ENCODE measurements at places on chromosomes 11 and 22.

- peak; percentile 9 for DNase-seq
Observed at GRCh38 chr11:34356913-34357700, 703 bp downstream of the ABTB2 start.

DNA sequence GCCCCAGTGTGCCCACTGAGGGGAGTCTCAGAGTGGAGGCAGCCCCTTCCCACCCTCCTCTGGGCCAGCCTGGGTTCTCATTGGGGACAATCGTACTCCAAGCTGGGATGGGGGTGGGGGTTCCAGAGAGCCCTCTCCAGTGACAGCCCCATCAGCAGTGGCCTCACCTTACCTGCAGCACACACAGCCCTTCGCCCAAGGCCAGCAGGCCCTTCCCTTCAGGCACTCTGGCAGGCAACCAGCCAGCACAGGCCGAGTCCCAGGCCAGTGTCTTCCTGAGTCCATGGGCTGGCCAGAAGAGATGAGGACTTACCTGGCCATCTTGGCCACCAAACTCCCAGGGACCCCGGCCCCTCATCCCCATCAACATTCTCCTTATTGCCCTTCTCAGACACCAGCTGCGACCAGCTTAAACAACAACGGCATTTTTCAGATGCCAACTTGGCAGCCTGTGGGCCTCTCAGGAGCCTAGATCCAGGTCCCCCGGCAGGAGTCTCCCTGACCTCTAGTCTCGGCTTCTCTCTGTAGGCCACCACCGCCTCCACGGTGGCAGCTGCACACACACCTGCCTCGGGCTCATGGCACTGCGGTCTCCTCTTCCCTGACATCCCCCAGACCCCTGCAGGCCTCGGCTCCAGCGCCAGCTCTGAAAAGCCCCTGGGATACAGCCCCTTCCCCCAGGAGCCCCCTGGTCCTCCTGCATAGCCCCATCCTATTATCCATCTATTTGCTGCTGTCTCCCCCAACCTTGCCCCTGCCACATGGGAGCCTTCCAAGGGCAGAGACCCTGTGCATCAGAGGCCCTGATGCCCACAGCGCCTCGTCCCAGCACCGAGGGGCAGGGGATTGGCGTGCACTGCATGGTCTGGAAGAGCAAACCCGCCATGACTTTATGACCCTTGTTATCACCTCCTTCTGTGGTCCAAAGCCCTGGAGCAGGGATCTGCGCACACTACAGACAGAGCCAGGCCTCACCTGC, 111.2 kb upstream of the FGF3 start:
- DNase-seq, result no peak

DNA sequence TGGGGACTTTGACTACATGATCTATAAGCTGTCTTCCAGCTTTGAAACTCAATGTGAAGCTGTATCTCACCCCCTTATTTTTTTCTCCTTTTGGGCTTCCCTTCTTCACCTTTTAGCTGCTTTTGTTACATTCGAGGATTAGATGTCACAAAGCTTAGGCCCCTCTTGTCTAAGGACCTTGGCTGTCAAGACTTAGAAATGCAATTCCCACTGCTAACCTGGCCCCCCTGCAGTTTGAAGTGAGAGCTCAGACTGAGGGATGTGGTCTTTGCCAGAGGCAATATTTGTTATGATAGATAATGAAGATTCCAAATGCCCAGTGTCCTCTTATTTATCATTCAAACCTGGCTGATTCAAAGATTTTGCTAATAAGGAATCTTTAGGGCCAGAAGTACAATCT, 128.3 kb downstream of the ARL14EP start:
- DNase-seq, result no peak

GRCh38 chr11:112348480-112349029, 87.9 kb upstream of the PLET1 start:
- no peak for DNase-seq

- no peak for DNase-seq
Observed at GRCh38 chr22:16954060-16954403, 54.0 kb downstream of the GAB4 start.

DNA sequence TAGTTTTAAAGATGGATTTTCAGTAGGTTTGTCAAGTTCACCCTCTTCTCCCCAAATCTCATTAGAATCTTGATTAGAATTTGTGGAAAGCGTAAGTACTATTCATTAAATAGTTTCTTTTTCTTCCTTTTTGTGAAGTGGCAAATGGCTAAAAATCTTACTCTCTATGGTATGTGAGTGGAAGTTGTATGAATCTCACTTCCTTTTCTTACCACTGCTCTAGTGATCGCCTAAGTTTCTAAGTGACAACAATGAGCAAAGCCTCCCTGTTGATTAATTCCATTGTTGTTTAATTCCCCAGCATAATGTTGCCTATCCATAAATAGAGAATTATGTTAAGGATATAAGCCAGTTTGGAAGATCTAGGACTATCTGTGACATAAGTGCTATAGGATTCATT, 82.7 kb downstream of the PGR start:
- no peak for DNase-seq

DNA sequence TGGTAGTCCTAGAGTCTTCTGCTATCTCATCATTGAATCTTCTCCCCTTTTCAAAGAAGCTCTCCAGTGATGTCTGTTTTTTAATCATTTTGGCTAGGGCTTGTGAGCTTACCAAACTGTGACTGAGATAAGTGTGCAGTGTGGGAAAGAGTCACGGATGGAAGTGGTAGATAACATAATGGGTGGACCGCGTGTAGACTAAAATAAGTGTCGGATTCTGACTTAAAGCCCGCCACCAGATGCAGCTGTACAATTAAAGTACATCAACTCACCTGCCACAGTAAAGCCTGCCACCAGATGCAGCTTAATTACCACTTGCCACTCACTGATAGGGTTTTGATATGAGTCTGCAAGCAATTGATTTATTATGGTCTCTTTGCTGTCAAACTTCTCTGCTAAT, 581.5 kb downstream of the LRRC4C start:
- no peak for DNase-seq

DNA sequence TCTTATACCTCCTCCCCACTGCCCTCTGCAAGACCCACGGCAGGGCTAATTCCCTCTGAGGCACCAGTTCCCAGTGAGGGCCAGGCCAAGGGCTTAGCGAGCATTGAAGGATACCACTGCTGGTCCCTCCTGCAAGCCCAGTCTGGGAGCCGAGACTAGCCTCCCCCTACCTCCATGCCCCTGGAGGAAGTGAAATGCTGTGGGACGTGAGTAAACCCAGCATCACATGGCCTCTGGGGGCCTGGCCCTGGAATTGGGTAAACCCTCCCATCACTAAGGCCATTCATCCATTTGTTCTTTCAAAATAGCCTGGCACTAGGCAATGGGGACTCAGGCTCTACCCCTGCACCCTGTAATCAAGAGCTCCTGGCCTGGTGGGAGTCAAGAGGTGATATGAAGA, 24.7 kb downstream of the ARAP1 start:
- no peak for DNase-seq

- no peak for DNase-seq
Observed at GRCh38 chr11:62324731-62325556, 12.3 kb upstream of the ASRGL1 start.

DNA sequence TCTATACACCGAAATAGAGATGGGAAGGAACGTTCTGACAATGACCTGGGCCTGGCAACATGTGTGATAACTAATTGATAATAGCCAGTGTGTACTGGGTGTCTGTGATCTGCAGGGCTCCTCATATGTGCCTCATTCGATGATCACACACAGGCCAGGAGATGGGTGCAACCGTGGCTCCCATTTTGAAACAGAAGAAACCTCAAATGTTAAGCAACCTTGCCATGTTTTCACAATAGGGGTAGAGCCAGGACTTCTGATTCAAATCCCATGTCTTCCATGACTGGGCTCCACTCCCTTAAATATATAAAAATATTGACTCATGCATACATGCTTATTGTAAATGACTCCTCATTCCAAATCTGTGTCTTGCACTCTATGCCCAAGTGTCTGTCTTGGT, 11.1 kb downstream of the APOL3 start:
- DNase-seq, result no peak

GRCh38 chr22:39426380-39427043, 26.9 kb downstream of the TAB1 start:
- DNase-seq, result no peak

GRCh38 chr11:12789054-12789453, 114.8 kb downstream of the TEAD1 start:
- DNase-seq, result no peak

- no peak for DNase-seq
Observed at GRCh38 chr11:121254756-121255155, 37.8 kb upstream of the SC5D start.

DNA sequence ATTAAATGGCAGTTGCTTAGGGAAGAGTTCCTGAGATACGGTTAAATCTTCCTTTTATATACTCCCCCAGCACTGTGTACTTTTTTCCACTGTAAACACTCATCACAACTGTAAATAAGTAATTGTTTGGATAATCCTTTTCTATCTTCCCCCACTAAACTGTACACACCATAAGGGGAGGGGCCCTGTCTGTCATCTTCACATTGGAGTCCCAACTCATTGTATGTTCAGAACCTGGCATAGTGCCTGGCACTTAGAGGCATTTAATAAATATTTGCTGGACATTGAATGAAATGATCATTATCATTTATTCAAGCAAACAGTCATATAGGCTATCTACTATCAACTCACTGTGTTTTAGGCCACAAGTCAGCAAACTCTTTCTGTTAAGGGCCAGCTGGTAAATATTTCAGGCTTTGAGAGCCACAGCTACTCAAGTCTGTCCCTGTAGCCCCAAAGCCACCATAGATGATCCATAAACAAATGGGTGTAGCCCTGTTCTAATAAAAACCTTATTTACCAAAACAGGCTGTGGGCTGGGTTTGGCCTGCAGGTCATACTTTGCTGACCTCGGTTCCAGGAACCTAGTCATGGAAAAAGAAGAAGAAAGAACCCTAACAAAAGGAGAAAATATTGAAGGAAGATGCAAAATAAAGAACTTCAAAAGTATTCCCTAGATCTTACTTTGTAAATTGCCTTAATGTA, 70.0 kb downstream of the AMOTL1 start:
- no peak for DNase-seq

DNA sequence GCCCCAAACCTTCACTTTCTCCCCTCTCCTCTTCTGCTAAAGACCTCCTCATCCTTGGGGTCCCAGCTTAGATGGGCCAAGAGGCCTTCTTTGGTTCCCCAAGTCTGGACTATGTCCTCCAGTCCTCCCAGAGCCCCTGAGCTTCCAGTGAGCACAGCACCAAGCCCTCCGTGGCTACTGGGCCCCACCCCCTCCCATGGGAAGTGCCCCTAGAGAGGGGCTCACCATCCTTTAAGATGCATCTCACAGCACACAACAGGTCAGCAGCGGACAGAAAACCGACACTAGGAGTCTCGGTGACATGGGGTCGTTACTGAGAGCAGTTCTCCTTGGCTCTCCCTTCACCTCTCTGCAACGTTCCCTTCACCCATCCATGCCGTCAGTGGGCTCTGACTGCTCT, 2.7 kb downstream of the LRRC32 start:
- no peak for DNase-seq

- DNase-seq, result no peak
Observed at GRCh38 chr22:28394513-28395110, 285.0 kb downstream of the TTC28 start.

- no peak for DNase-seq
Observed at GRCh38 chr11:4482445-4482844, at the start of gene OR52K1. Gene OR52K1, plus strand, starts transcription at chr11:4482646. Its CDS starts 6,255 bp downstream, at chr11:4488901.

GRCh38 chr11:1871531-1871930, 18.6 kb downstream of the LSP1 start:
- DNase-seq, result no peak

GRCh38 chr11:125603207-125603606, 10.6 kb downstream of the STT3A start:
- DNase-seq, result no peak

DNA sequence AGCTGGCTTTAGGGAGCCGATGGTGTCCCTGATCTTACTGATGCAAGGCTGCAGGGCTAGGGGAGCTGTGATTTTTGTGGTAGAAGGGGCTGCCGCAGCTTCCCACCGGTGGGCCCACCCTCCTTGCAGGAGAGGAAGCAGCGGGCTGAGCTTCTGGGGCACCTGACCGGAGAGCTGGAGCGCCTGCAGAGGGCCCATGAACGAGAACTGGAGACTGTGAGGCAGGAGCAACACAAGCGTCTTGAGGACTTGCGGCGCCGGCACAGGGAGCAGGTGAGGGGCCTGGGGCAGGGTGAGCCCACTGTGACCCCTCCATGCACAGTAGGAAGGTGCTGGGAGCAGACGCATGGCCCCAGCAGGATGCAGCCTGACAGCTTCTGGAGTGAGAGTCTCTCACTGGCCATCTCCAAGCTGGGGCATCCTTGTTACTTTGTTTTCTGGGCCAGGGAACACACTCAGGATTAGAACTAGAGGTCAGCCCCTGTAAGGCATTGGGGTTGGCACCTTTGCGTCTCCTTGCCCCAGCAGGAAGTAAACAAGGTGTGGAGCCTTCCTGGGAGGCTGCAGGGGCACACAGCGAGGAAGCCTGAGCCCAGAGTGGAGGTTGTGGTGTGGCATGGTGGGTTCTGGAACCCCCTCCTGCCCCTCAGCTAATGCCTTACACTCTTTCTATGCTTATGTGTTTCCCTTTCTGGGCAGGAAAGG, 66.7 kb downstream of the CEP164 start:
- no peak for DNase-seq

- no peak for DNase-seq
Observed at GRCh38 chr11:17382046-17382728, 6.3 kb downstream of the KCNJ11 start.

DNA sequence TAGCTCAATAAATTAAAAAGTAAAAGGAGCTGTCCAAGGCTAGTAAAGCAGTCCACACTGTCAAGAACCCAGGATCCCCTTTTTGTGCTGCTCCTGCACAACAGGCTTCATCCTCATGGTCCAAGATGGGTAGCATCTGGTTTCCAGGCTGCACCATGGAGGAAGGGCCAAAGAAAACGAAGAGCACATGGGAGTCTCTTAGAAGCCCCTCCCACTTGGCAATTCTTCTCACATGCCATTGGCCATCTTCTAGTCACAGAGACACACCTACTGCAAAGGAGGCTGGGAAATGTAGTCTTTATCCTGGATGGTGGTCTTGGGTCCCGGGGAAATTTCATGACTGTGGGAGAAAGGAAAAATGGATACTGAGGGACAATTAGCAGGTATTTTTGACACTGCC, 37.8 kb downstream of the PRR5L start:
- no peak for DNase-seq

DNA sequence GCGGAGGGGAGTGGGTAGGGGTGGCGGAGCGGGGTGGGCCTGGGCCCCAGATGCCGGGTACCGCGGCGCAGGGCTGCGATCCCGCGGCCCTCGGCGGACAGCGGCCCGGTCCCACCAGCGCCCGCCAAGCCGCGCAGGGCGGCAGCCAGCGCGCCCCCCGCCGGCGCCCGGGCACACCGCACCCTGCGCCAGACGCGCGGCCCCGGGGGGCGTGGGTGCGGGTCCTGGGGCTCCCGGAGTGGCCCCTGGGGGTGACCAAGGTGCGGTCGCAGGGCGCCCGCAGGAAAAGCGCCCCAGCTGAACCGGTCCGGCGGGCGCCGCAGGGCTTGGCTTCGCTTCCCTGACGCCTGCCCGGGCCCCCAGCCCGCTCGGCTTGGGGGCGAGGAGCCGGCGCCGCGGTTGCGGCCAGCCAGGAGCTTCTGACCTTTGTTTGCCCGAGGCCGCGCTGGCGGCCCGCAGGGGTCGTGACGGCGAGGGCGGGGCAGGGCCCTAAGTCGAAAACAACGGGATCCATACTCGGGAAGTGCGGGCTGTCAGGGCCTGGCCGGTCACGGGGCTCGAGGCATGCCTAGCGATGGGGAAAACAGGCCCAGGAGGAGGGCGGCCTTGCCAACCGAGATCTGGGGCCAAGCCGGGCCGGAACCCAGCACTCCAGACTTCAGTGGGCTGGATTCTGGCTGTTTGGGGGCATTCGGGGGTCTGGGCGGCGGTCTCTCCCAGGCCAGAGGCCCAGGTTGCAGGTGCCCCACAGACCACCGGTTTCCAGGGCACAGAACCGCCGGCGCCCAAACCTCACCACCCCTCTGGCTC, 581 bp upstream of the AP5B1 start:
- DNase-seq, result no peak

All from stimulated activated CD8-positive, alpha-beta memory T cell treated with anti-CD3 and anti-CD28 coated beads, Interleukin-4, amount 100 ng/mL, for 1 hour (primary cell).